ENCODE measurements at places on chromosomes 13 and 19. TPM values are rescaled to one million over a fixed set of nuclear protein-coding genes. Genes with fewer than 3 reads are reported as not detected.

DNA sequence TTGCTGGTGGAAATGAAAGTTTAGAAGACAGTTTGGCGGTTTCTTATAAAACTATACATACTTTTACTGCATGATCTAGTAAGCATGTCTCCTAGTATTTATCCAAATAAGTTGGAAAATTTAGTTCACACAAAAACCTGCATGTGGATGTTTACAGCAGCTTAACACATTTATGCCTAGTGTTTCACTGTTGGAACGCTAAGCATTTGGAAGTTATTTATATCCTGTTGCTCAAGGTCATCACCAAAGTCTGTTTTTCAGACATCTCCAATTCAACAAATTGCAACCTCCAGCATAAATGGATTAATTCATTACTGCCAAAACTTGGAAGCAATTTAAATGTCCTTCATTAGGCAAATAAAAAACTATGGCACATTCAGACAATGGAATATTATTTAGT, 461.8 kb downstream of the SUCLA2 start:
- DNase-seq, result no peak

DNA sequence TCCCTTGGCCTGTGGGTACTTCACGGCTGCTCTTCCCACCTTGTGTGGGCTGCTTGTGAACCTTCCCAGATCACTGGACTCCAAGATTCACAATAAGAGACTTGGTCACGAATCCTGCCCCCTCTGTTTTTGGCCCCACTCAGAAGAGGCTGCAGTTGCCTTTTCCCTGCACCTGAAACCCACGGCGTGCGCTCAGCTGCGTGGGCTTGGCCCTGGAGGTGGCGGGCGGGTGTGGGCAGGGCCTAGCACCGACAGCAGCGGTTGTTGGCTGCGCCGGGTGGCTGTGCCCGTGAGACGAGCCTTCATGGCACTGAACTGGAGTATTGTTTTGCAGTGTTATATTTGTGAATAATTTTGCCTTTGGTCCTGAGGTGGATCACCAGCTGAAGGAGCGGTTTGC, 33.8 kb downstream of the PLEKHJ1 start:
- DNase-seq, result no peak

- DNase-seq, result no peak
These were observed 4.2 kb upstream of the CILP2 start for GRCh38 chr19:19533841-19534240.

- no peak for DNase-seq
These were observed 50.6 kb downstream of the MYO16 start for GRCh38 chr13:108680011-108680410.

- no peak for DNase-seq
These were observed 17.3 kb downstream of the TEX29 start for GRCh38 chr13:111337741-111338140.

Gene CLPTM1
- polyA plus RNA-seq, result 35.8 TPM

GRCh38 chr13:24662195-24663088, 17.8 kb upstream of the ATP12A start:
- no peak for DNase-seq

DNA sequence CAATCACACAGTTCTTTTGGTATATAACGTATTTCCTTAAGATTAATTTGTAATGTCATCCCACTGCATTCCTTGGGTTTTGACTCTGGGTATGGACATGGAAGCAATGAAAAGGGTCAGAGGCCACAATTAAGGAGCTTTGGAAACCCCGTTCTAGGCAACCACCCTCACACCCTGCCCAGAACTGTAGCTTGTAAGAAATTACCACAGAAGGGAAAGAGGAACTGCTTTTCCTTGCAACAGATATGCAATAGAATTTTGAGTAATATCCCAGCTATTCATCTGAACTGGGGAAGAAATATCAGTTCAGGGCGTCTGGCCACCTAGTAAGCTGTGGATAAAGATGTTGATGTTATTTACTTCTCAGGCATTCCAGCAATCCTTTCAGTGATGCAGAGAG, 985 bp upstream of the CLC start:
- DNase-seq, result no peak

GRCh38 chr13:95676105-95676761, 706 bp upstream of the DNAJC3 start:
- no peak for DNase-seq

Gene KCNJ14
- polyA plus RNA-seq, result 0.06 TPM

Gene LTBP4
- 9.6 TPM for polyA plus RNA-seq

GRCh38 chr13:95471960-95472359, 80.6 kb upstream of the CLDN10 start:
- no peak for DNase-seq

Gene ATP4B
- not detected for polyA plus RNA-seq

Measured in liver (tissue), 10 donors.